ENCODE measurements at places on chromosomes 7 and 10. TPM values are rescaled to one million over a fixed set of nuclear protein-coding genes. Genes with fewer than 3 reads are reported as not detected.

KAZALD1 gene
- 34.8 TPM for total RNA-seq

- no peaks in the 10 kb centered on the region for H3K27me3 ChIP-seq
- H3K4me1 ChIP-seq: no peaks in the 10 kb centered on the region
- no peak overlapping the region for H3K4me3 ChIP-seq
- H3K36me3 ChIP-seq: no peaks in the 10 kb centered on the region
- no peak for DNase-seq
Observed at GRCh38 chr7:1873070-1873405, 203.0 kb downstream of the ELFN1 start.

DNA sequence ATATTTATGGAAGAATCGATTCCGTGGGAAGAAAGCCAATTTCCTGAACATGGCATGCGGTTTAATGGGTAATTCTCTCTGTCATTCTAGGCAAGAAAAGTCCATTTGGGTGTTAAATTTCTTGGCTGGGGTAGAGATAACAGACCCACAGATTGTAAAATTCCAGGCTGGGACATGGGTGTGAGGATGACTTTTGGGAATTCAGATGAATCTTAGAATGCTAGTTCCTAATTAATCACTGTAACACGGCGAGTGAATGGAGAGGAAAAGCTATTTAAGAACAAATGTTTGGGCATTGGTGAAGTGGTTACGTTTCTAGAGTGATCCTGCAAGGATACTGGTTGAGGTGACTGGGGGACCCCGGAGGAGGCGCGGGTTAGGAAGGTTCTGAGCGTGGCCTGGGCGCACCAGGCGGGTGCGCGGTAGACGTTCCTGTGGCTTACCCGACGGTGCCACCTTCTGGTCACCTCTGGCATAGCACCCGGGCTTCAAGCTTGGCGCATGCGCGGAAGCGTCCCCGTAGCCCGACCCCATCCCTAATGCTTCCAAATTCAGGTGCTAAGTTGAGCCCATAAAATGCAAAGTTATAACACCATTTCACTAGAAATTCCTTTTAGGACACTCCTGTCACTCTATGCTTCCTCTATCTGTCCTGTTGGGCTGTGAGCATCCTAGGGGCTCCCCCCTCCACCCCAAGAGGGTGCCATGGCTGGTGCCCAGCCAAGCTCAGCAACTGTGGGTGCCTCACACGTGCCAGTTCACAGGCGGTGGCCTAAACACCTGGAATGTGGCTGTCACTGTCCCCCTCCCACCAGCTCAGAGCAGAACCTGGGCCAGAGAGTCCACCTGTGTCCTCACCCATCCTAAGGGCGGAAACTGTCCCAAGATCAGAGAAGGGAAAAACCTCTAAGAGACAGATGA, 104.4 kb downstream of the PTPRE start:
- no peaks in the 10 kb centered on the region for H3K27me3 ChIP-seq
- H3K4me1 ChIP-seq: no peaks in the 10 kb centered on the region
- H3K36me3 ChIP-seq: no peaks in the 10 kb centered on the region
- no peak overlapping the region for H3K4me3 ChIP-seq
- DNase-seq: peak; percentile 80
- no peak overlapping the region for H3K27ac ChIP-seq

GRCh38 chr10:22607261-22607660, 107.1 kb downstream of the PIP4K2A start:
- no peaks in the 10 kb centered on the region for H3K4me1 ChIP-seq
- no peak overlapping the region for H3K4me3 ChIP-seq
- H3K27ac ChIP-seq: no peak overlapping the region
- no peak for DNase-seq
- H3K27me3 ChIP-seq: no peaks in the 10 kb centered on the region

RBM20 gene
- 4.0 TPM for total RNA-seq

AGR3 gene
- 74.3 TPM for total RNA-seq

GRCh38 chr7:5422396-5423305, 983 bp downstream of the TNRC18 start:
- H3K36me3 ChIP-seq: no peaks in the 10 kb centered on the region
- peak overlapping the region; percentile 100 for H3K27ac ChIP-seq
- peaks cover 16% of the 10 kb centered on the region for H3K4me1 ChIP-seq
- DNase-seq: peak; percentile 49

DNA sequence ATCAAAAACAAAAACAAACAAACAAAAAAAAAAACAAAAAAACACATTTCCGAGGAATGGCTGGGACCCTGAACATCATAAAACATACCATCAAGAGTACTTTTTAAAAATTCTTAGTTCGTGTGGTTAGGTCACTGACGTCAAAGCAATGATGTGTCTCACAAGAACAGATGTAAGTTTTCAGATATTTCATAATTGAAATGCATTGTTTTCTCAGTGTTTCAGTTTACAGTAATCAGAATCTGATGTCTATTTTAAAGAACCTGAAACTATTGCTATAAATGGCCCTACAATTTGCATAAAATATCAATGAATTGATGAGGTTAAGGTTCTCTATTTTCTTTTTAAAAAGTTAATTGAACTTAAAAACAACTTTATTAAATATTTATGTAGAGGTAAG, 103.7 kb upstream of the HGF start:
- no peaks in the 10 kb centered on the region for H3K36me3 ChIP-seq
- no peak overlapping the region for H3K27ac ChIP-seq
- no peak overlapping the region for H3K4me3 ChIP-seq
- H3K4me1 ChIP-seq: no peaks in the 10 kb centered on the region
- H3K27me3 ChIP-seq: no peaks in the 10 kb centered on the region

DNA sequence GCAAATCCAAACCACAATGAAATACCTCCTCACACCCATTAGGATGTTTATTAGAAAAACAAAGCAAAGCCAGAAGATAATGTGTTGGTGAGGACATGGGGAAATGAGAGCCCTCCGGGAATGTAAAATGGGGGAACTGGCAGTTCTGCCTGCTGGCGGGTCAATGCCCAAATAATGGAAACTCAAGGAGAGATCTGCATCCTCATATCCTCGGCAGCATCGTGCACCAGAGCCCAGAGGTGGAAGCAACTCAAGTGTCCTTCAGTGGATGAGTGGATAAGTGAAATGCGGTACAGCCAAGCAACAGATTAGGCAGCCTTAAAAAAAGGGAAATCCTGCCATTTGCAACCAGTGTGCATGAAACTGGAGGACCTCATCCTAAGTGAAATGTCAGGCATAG, 325.2 kb downstream of the WDR37 start:
- H3K4me1 ChIP-seq: no peaks in the 10 kb centered on the region
- no peak overlapping the region for H3K27ac ChIP-seq
- H3K27me3 ChIP-seq: peaks cover 49% of the 10 kb centered on the region
- H3K4me3 ChIP-seq: no peak overlapping the region
- no peaks in the 10 kb centered on the region for H3K36me3 ChIP-seq

DNA sequence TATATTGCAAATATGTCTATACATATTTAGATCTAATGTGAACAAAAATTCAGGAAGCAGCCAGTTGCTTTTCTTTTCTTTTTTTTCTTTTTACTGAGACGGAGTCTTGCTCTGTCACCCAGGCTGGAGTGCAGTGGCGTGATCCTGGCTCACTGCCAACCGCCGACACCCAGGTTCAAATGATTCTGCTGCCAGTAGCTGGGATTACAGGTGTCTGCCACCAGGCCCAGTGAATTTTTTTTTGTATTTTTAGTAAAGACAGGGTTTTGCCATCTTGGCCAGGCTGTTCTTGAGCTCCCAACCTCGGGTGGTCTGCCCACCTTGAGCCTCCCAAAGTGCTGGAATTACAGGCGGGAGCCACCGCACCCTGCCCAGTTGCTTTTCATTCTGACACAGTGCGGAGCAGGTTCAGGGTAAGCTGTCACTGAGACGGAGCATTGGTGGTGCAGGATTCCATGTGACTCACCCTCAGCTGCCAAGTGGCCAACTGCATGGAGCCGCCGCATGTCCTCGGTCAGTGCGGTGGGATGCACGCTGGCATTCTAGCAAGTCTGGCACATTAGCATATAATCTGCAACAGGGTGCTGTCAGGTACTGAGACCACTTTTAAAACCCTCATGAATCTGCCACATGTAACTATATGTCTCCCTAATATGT, 362.7 kb downstream of the DNAJB6 start:
- H3K4me3 ChIP-seq: no peak overlapping the region
- H3K4me1 ChIP-seq: no peaks in the 10 kb centered on the region
- peaks cover 55% of the 10 kb centered on the region for H3K27me3 ChIP-seq
- H3K27ac ChIP-seq: no peak overlapping the region
- DNase-seq: no peak

IGFBP3 gene
- 632 TPM for total RNA-seq

DNA sequence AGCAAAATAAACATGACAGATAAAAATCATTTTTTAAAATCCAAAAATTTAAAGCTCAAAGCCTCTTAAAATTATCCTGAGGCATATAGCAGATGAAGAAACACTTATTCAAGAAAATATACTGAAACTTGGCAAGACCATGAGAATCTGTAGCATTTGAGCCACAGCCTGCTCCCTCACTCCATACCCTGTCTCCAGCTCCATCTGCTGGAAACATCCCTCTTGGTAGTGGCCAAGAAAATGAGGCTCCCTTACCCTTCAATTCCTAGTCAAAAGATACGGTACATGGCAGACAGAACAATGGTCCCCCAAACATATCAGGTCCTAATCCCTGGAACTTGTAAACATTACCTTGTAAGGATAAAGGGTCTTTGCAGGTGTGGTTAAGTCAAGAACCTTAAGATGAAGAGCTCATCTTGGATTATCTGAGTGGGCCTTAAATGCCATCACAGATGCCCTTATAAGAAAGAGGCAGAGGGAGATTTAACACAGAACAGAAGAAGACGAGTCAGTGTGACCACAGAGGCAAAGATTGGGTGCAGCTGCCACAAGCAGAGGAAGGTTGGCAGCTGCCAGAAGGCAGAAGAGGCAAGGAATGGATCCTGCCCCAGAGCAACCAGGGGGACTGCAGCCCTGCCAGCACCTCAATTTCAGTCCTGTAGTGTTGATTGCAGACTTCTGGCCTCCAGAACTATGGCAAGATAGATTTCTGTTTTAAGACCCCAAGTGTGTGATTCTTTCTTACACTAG, 149.4 kb downstream of the ZNF248 start:
- H3K27me3 ChIP-seq: no peaks in the 10 kb centered on the region
- no peaks in the 10 kb centered on the region for H3K36me3 ChIP-seq
- no peak for DNase-seq

- no peaks in the 10 kb centered on the region for H3K36me3 ChIP-seq
- no peak for DNase-seq
- peaks cover 4% of the 10 kb centered on the region for H3K4me1 ChIP-seq
- H3K27me3 ChIP-seq: no peaks in the 10 kb centered on the region
Observed at GRCh38 chr7:17586711-17587110, 288.3 kb downstream of the AHR start.

DNA sequence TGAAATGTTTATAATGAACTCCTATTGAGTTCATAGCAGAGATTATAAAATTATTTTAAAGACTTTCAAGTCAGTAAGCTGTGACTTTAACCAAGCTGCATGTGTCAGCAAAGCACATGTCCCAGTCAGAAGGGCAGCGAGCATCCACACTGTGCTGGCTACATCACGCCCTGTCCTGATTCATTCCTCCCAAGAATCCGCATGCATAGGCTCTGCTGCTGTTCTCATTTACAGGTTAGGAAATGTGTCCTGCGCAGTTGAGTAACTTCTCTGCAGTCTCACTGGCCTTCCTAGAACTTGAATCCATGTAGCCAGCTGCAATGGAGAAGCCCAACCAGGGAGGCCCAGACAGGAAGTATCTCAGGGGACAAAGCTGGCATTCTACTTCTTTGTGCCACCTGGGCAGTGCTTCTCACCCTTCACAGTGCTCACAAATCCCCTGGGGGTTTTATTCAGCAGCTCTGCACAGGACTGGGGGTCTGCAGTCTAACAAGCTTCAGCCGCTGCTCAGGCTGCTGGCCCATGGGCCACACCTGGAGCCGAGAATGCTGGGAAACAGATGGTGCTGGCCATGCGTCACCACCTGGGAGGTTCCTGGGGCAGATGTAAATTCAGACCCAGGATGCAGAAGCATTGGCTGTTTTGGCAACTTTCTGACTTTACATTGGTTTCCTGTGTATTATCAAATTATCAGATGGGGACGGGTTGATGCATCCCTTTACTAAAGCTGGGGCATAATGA, 192.8 kb upstream of the GDF10 start:
- no peaks in the 10 kb centered on the region for H3K4me1 ChIP-seq
- H3K4me3 ChIP-seq: no peak overlapping the region
- no peak overlapping the region for H3K27ac ChIP-seq
- H3K27me3 ChIP-seq: no peaks in the 10 kb centered on the region
- DNase-seq: no peak

DNA sequence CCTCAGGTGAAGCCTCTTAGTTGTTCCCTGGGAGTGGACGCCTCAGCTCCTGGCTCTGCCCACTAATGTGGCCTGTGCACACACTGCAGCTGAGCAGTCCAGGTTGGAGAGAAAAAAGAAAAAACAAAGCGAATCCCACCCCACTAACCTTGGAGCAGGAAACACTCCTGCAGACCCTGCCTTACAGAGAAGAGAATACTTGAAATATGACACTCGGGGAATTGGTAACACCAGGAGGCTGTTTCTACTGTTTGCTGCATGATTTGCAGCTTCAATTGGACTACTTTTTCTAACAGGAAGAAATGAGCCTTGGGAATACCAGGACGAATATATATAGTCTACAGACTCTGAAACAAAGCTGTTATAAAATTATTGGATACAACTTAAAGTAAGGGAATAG, 22.2 kb downstream of the CDHR3 start:
- H3K36me3 ChIP-seq: no peaks in the 10 kb centered on the region
- no peaks in the 10 kb centered on the region for H3K27me3 ChIP-seq
- DNase-seq: no peak

All from hepatocyte (in vitro differentiated cells).